Cerebellar cortex (tissue), 1 donor: ENCODE measurements at places on chromosomes 6 and 20.

DNA sequence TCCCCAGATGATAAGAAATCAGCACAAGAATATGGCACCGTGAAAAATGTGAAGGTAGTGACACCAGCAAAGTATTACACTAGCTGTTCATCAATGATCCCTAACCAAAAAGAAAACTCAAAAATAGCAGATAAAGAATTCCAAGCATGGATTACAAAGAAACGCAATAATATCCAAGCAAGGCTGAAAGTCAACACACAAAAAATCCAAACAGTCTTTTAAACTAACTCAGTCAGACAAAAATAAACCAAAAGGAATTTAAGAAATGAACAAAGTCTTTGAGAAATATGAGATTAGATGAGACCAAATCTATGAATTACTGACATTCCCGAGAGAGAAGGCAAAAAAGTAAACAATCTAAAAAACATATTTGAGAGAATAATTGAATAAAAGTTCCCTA is 976.1 kb upstream of the MAP3K7 start:
- DNase-seq: no peak

DNA sequence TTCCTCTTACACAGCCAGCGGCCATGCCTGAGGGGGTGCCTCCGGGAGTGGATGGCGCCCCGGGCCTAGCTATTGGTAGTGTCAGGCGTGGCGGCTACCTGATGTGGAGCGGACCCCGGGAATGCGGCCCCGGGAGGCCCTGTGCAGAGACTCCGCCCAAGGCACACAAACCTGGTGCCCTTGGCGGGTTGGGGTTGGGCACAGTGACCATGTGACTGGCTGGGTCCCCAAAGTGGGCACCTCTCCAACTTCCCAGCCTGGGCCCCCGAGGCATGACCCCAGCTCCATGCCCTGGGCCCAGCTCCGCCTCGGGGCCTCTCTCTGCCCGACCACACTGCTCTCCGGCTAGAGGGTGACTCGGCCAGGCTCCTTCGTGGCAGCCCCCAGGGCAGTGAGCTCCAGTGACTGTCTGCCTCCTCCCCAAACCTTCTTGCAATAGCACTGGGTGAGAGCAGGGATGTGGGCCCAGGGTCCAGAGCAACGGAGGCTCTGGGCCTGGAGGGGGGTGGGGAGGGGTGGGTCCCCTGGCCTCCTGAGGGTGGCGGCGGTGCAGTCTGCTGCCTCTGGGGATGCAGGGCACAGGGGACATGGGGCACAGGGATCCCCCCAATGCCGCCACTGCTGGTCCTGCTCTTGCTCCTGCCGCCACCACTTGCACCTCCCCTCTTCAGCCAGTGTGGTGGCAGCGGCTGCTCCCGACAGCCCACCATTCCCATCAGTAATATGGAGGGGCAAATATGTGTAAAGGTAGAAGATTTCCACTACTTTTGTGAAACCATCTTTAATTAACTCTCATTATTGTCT is 942.9 kb upstream of the EPHA7 start:
- no peak for DNase-seq

DNA sequence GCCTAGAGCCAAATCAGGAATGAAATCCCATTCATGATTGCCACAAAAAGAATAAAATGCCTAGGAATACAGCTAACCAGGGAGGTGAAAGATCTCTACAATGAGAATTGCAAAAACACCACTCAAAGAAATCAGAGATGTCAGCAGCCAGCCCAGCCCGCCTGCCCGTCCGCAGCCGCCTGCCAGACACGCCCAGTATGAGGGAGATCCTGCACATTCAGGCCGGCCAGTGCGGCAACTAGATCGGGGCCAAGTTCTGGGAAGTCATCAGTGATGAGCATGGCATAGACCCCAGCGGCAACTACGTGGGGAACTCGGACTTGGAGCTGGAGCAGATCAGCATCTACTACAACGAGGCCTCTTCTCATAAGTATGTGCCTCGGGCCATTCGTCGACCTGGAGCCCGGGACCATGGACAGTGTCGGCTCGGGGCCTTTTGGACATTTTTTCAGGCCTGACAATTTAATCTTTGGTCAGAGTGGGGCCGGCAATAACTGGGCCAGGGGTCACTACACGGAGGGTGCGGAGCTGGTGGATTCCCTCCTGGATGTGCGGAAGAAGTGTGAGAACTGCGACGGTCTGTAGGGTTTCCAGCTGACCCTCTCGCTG is 13.4 kb downstream of the GABRR2 start:
- no peak for DNase-seq

DNA sequence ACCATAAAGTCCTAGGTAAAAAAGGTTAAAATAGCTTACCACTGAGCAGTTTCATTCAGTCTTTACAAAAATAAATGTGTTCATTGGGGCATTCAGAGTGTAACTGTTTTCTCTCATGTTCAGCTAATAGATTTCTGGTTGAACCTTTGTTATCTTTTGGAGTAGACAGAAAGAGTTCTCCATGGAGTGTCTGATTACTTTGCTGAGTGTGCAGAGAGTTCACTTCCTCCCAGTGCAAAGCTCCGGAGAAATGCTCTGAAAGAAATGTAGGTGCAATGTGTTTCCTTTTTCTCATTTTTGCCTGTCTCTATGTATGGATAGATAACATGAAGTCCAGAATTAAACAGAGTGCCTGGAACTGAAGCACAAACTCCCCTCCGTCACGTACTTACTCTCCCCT is 52.6 kb downstream of the JAG1 start:
- no peak for DNase-seq

DNA sequence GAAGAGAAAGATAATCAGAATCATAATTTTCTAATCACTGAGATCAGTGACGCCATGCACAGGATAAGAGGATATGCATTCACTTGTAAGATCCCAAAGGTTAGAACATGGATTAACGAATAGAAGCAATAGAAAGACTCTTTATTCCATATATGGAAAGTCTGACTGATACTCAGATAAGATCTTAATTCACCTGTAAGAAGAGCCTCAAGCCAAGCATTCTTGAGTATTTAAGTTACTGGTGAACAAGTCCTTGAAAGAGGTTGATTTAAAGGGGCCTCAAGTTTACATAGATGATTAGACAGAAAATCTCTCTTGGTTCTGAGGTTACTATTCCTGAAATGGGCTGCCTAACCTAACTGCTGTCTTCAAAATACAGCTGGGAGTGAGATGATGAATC is 53.8 kb upstream of the MTRF1L start:
- no peak for DNase-seq

GRCh38 chr6:53691667-53692133 is 26.1 kb upstream of the KLHL31 start:
- DNase-seq: peak; percentile 8

DNA sequence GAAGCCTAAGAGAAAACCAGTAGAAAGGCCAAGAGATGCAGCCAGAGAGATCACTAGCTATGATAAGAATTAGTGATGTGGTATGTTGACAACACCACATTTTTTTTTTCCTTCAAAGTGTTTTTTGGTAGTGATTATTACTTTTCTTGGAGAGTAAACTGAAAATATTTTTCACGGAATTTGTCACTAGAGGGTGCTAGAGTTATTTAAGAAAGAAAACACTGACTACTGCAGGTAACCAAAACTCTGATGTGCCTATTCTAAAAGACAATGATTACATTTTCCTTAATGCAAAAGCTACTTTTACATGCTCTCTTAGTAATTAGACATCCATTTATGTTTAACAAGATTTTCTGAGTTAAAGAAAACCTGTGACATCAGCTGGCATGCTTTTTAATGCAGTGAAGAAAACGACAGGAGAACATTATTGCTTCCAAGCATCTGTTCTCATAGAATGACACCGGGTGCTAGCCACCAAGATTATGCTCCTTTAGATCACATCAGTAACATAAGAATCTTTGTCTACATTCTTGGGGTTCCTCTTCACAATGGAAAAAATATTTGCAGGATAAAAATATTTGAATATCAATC is 28.8 kb downstream of the RWDD2A start:
- DNase-seq: peak; percentile 62

DNA sequence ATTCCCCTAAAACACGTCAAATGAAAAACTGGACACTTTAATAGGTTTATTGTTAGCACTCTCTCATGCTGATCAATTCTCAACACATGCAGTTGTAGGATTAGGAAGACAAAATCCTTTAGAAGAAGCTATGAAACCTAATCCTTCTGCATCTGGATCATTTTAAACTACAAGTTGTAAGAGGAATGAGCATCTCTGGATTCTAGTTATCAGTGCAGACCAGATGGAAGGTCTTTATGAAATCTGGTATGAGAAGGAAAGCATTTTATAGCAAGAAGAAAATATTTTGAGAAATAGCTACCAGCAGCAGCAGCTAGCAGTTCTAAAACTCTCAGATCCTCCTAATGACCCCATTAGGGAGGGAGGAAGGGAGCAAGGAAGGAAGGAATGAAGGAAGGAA is 4.1 kb downstream of the HTR1E start:
- DNase-seq: no peak

GRCh38 chr20:62952968-62953838 is 694 bp downstream of the SLC17A9 start:
- DNase-seq: no peak

DNA sequence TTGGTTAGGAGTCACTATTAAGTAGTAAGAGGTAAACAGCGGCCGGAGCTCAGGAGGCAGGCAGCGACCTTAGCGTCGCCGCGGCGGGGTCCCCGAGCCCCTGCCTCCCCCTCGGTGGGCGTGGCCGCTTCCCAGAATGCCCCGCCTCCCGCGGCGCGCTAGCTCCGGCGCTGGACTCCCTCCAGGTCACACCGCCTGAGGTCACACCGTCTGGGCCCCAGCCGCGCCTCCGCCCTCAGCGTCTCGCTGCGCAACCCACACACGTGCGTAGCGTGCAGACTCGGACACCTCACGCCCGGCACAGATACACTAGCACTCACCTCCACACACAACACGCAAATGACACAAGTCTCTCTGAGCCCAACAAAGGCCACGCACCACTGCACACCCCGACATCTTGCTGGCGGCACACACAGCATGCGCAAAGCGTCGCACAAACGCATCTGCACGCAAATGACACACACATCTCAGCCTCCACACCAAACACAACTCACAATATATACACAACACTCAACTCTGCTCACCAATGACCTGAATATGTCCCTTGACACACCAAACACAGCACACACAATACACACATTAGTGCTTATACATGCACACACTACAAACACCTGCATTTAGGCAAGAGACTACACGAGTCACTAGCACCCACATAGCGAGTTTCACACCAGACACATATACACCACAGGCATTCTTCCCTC is 17.6 kb upstream of the CDKN1A start:
- no peak for DNase-seq

DNA sequence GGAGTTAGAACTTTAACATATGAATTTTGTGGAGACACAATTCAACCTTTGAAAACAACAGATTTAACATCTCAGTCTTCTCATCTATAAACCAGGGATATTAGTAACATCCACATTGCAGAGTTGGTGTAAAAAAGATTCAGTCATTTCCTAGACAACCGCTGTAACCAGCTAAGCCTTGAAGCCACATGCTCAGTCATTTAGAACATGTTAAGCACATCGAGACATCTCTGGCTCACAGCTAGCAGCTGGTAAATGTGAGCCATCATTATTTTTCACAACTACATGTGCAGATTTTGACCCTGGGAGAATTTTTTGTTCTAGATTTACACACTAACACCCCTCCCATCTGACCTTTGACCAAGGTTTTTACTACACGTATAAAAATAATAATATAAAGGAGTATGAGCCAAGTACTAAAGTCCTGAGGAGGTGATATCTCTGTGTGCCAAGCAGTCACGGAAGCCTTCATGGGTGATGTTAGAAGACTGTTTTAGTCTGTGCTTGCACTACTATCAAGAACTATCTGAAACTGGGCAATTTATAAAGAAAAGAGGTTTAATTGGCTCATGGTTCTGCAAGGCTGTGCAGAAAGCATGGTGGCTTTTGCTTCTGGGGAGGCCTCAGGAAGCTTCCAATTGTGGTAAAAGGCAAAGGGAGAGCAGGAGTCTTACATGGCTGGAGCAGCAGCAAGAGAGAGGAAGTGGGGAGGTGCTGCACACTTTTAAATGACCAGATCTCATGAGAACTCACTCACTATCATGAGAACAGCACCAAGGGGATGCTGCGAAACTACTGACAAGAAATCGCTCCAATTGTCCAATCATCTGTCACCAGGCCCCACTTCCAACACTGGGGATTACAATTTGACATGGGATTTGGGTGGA is 48.7 kb upstream of the IL20RA start:
- DNase-seq: no peak

- no peak for DNase-seq
These were observed 44.5 kb upstream of the STMND1 start for GRCh38 chr6:17057322-17057721.

DNA sequence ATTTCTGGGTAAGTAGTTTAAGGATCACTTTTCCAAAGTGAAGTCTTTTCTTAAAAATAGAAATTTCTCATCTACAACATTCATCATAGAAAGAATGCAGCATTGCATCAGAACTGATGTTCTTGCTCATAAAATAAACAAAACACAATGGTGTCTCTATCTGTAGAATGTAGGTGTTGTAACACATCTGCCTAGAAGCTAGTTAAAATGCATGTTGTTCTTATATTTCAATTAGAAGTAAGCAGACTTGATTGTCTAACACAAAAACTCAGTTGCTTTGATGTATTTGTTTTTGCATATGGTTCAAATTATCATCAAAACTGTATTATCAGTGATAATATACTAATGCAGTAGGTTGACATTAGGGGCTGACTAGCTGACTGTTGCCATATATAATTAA is 654.7 kb upstream of the FLRT3 start:
- no peak for DNase-seq

DNA sequence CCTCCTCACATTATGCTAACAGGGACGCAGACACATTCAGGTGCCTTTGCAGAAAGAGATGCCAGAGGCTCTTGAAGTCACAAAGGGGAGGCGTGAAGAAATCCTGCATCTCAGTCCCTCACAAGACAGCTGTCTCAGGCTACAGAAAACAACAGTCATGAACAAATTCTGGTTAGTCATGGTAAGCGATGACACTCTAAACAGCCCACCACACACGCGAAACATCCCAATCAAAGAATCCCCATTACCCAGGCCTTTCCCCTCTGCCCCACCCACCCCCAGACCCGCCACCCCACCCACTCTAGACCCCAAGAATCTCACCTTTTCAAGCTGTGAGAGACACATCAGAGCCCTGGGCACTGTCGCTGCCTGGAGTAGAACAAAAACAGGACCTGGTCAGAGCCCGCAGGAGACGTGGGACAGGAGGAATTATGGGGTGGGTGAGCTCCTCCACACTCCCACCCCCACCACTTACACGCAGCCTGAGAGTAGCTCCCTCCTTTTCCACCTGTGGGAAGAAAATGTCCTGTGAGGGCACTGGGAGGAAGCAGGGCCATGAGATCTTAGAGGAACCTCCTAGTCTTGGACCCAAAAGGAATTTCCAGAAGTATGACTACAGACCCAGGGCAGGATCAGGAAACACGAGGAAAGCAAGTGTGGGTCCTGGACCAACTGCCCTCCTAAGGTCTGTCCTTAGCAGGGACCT is 2.7 kb downstream of the HLA-B start:
- DNase-seq: no peak

GRCh38 chr20:2451939-2452732 is 18.5 kb downstream of the SNRPB start:
- DNase-seq: peak; percentile 79

GRCh38 chr6:50979171-50979525 is 160.5 kb downstream of the TFAP2B start:
- no peak for DNase-seq

GRCh38 chr6:105108631-105109262 is 71.1 kb downstream of the POPDC3 start:
- DNase-seq: no peak

GRCh38 chr6:46000905-46001304 is 14.8 kb downstream of the CLIC5 start:
- no peak for DNase-seq
